ENCODE measurements at places on chromosomes 12 and 14.

GRCh38 chr12:102568276-102568675 is 87.9 kb upstream of the IGF1 start:
- peak; percentile 33 for DNase-seq

DNA sequence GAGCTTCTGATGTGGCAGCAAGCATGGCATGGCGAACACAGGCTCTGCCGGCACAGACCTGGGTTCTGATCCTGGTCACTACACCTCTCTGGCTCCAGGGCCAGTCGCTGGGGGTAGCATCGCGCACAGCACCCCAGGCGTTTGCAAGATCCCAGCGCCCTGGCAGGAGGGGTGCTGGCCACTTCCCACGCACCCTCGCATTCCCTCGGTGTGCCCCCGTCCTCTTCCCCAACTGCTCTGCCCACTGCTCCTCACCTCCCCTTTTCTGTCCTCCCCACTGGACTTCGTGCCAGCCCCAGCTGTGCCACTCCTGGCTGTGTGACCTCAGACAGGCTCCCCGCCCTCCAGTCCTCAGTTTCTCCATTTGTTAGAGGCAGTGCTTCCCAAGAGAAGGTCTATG is 2.8 kb downstream of the CDK2AP1 start:
- no peak for DNase-seq

GRCh38 chr12:50322206-50322605 is 38.9 kb upstream of the LIMA1 start:
- no peak for DNase-seq

- DNase-seq: peak; percentile 42
Measured at GRCh38 chr14:73776194-73776537, 62.0 kb upstream of the PNMA1 start.

- DNase-seq: no peak
Measured at GRCh38 chr12:50402264-50403000, 1.7 kb downstream of the LARP4 start.

- DNase-seq: no peak
Measured at GRCh38 chr14:76848879-76849278, 22.7 kb downstream of the LRRC74A start.

DNA sequence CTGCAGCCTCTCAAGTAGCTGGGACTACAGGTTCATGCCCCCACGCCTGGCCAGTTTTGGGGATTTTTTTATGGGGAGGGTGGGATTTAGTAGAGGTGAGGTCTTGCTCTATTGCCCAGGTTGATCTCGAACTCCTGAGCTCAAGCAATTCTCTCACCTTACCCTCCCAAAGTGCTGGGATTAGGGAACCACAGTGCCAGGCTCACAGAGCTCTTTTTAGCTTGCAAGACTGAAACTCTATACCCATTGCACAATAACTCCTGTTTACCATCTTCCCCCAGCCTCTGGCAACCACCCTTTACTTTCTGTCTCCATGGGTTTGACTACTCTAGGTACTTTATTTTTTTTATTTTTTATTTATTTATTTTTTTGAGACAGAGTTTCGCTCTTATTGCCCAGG is 25.7 kb upstream of the CDK17 start:
- DNase-seq: peak; percentile 43

DNA sequence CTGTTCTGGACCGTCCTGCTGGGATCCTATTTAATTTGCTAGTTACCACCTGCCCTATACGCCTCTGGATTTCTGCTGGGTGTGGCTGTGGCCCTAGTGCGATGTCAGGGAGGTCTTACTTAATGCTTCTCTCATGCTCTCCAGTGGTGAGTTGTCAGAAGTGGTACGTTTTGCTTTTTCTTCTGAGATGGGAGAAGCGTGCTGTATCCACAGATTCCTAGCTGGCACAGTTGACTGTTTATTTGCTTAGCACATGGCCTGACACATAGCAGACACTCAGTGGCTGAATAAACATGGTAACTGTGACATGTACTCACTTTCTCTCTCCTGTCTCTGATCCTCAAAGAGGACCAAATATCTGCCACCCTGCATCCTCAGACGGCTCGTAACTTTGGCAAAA is 107.3 kb downstream of the CACNA1C start:
- DNase-seq: no peak

GRCh38 chr12:132397934-132398385 is 68.6 kb upstream of the GALNT9 start:
- no peak for DNase-seq

GRCh38 chr14:61713724-61714437 is 18.6 kb downstream of the HIF1A start:
- no peak for DNase-seq

DNA sequence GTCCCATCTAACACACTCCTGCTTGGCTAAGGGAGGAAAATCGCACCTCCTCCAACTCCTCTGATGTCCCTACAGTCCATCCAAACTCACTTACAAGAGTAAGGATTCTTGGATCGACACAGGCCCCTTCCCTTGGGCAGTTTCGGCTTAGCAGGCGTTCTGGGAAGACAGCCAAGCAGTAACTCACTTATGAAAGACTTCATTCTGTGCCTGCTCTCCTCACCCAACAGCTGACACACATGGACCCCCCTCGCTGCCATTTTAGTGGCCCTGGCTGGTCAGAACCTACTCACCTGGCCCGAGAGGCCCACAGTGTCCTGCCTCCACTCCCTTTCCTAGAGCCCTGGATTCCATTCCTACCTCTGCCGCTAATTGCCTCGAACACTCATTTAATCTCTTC is 52.3 kb upstream of the BCL2L14 start:
- DNase-seq: peak; percentile 61

DNA sequence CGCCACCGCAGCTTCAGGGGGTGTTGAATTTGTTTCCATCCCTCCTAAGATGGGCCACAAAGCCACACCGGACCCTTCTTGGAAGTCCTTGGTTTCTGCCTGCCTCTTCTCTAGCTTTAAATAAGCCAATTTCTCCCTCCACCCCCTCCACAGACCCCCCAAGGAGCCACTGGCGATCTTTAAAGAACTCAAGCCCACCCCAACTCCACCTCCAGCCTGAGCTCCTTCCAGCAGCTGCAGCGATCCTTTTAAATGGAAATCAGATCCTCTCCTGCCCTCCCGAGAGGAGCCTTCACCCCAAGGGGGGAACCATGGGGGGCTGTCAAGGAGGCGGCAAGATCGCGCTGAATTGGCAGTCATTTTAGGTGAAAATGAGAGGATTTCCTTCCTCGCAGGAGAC is 133.1 kb downstream of the NCOR2 start:
- DNase-seq: no peak

- DNase-seq: no peak
Measured at GRCh38 chr12:51390891-51391282, 319 bp downstream of the GALNT6 start.

DNA sequence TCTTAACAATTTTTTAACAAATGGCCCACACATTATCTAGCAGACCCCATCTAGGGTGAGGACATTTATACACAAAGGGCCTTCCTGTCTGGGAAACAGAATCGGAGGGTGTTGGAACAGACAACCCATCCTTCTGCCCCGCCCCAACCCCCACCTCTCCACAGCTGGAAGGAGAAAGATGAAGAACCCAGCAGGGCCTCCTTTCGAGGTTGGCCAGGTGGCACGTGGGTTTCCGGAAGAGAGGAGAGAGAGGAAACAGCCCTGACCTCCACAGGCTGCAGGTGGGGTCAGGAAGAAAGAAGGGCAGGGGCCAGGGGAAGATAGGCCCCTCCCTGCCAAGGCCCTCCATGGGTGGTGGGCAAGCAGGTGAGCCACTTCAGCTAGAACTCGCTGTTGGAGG is 57.2 kb downstream of the LRRC74A start:
- no peak for DNase-seq

DNA sequence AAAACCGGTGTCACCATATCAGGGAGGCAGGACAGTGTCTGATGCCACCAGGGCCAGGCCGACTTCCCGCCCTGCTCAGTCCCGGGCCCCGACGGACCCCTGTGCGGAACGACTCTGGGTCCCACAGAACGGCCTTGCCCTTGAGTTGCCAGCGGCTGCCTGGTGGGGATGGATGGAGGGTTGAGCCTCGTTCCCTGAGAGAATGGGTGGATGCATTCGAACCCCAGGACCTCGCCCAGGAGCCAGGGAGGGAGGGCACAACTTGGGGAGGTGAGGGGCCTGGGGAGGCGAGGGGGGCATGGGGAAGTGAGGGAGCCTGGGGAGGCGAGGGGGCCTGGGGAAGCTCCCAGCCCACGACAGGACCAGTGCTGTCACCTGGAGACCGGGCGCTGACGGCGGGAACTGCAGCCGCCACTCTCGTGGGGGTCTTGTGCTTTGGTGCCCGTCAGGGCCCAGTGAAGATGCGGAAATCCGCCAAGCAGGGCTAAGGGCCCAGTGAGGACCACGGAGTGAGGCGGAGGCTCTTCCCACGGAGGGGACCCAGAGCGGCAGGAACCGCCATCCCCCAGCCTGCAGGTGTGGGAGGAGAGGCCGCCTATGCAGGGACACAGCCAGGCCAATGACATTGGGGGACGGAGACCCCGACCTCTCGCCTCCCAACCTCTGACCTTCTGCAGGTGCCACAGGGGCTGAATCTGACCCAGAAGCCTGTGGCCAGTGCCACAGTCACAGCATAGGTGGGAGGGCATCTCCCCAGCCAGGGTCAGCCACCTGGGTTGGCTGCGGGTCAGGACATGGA is 74.4 kb upstream of the GALNT9 start:
- DNase-seq: no peak

Data from astrocyte (in vitro differentiated cells and primary cell).